ENCODE measurements at places on chromosomes 4 and X.

DNA sequence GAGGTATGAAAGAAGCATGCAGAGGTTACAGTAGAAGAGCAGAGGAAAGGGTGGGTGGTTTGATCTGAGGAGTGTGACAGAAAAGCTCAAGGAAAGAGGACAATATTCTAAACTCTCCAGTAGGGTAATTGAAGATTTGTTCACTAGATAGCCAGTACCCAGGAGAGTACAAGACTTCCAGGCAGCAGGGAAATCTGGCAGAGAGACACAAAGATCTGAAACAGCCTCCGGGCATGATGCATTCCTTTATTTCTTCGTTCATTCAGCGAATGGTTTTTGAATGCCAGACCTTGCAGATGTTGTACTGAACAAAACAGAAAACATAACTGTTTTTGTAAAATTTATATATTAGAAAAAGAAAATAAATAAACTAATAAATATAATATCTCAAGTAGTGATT, 766.6 kb downstream of the FAT4 start:
- no peak for DNase-seq

DNA sequence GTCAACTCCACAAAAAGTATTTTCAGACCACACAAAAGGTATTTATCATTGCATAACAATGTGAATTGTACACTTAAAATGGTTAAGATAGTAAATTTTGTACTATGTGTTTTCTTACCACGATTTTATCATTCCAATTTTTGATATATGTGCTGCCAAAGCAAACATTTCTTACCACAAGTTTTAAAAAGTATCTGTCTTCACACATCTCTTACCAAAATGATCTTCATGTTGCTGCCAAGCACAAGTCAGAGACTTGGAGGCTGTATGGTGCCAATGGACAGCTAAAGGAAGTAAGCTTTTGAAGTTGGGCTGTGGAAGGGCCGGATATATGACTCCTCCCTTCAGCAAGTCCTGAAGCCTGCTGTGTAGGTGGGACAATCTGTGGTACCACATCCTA, 67.9 kb downstream of the TMLHE start:
- DNase-seq = no peak

DNA sequence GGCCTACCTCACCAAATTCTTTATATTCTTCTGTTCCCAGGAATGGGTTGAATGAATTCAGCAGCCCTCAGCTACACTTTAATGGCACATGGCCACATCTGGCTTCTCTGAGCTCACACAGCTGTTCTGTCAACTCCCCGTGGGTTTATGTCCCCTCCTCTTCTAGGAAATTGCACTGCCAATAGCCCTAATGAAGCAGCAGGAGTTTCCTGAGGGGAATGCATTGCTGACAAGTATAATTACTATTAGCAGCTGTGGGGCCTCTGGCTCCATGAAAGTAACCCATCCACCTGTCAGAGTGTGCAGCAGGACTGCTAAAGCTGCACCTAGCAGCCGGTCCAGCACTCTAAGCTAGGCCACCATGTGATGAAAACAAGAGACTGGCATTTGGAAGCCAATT, 50.3 kb downstream of the FTHL17 start:
- DNase-seq = no peak

- DNase-seq = no peak
These were observed 34.8 kb downstream of the CT47B1 start for GRCh38 chrX:120840827-120841226.

DNA sequence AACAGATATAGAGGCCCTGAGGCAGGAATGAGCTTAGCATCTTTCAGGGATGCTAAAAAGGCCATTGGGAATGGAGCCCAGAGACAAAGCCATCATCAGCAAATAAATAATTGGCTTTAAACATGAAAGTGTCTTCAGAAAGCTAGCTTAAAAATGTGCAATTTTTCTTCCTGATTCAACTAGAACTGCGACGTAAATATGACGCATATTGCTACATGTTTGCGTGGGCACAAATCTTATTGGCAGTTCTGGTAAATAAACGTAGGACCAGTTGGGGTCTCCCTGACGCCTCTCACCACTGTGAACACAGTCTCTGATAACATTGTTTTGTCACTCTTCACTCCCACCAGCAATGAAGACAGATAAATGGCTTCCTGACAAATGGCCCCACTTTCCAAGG, 97.3 kb upstream of the SRD5A3 start:
- no peak for DNase-seq

GRCh38 chrX:71315917-71316316, 14.4 kb downstream of the ITGB1BP2 start:
- no peak for DNase-seq

GRCh38 chrX:151985531-151985930, 11.1 kb upstream of the GABRE start:
- no peak for DNase-seq

GRCh38 chr4:141350122-141350905, 129.6 kb downstream of the ZNF330 start:
- DNase-seq = peak; percentile 88
